ENCODE measurements at places on chromosomes 3 and 15.
A peak's percentile ranks its signal among the peaks of the same experiment; 100 is the strongest.

GRCh38 chr15:41993472-41994170, 21.3 kb upstream of the EHD4 start:
- DNase-seq = no peak

GRCh38 chr3:182702216-182702615, 91.1 kb upstream of the ATP11B start:
- no peak for DNase-seq

- DNase-seq = no peak
Observed at GRCh38 chr15:38559636-38560307, 4.8 kb downstream of the RASGRP1 start.

DNA sequence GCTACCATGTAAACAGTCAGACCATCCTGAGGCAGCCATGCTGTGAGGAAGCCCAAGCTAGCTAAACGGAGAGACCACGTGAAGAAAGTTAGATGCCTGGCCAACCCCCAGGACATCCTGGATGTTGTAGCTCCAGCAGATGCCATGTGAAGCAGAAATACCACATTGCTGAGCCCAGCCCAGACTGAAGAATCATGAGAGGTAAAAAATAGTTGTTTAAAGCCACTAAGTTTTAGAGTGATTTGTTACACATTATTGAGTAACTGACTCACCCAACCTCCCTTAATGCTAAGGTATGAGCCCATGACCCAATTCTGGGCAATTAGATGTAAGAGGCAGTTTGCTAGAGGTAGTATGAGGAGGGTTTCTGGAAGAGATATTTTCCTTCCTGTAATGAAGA, 200.5 kb downstream of the THRB start:
- DNase-seq = no peak

DNA sequence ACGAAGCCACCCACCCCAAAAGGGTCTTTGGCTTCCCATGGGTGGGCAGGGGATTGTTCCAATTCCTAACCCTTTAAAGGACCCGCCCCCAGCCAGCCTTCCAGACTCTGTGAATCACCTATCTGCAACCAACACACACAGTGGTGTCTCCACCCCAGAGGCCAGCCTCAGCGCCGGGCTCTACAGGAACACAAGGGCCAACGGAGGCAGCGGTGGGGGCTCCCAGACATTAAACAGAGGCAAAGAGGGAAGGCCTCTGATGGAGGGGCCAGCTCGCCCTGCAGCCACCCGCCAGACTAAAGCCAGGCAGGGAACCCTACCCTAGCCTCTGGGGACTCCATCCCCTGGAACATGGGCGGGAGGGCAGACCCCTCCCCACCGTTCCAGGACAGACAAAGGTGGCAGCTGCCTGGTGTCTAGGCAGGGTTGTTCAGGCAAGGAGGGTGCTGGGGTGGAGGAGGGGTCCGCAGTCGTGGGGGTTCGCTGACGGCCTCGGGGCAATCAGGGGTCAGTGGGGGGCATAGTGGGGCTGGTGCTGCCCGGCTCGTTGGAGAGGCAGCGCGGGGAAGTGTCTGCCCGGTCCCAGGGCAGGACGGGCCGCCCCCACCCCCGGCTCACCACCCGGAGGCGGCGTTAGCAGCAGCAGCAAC, 448 bp downstream of the SHISA5 start:
- no peak for DNase-seq

- peak; percentile 2 for DNase-seq
Observed at GRCh38 chr15:91660174-91660649, 193.3 kb upstream of the SLCO3A1 start.

DNA sequence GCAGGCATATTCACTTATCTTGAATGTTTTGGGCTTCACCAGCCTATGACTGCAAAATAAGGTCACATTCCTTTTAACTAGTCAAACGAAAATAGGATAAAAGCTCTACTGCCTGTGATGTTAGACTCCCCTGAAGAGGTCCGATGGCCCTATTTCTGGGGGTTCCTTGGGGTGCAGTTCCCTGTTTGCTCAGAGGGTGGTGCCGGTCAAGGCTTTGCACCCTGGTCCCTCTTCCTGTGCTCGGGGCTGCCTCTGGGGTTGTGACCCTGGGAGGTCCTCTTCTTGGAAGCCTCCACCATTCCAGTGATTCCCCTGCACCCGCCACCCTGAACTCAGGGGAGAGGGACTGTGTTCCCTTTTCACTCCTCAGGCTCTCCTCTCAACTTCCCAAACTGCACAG, 86.7 kb upstream of the ANKRD34C start:
- no peak for DNase-seq

- DNase-seq = no peak
Observed at GRCh38 chr15:100772892-100773520, 106.6 kb upstream of the ALDH1A3 start.

- no peak for DNase-seq
Observed at GRCh38 chr15:45468294-45468693, 54.3 kb downstream of the SLC30A4 start.

- no peak for DNase-seq
Observed at GRCh38 chr3:169159726-169160125, 503.8 kb downstream of the MECOM start.

GRCh38 chr15:90478846-90479481, 50.8 kb upstream of the CRTC3 start:
- DNase-seq = peak; percentile 5

DNA sequence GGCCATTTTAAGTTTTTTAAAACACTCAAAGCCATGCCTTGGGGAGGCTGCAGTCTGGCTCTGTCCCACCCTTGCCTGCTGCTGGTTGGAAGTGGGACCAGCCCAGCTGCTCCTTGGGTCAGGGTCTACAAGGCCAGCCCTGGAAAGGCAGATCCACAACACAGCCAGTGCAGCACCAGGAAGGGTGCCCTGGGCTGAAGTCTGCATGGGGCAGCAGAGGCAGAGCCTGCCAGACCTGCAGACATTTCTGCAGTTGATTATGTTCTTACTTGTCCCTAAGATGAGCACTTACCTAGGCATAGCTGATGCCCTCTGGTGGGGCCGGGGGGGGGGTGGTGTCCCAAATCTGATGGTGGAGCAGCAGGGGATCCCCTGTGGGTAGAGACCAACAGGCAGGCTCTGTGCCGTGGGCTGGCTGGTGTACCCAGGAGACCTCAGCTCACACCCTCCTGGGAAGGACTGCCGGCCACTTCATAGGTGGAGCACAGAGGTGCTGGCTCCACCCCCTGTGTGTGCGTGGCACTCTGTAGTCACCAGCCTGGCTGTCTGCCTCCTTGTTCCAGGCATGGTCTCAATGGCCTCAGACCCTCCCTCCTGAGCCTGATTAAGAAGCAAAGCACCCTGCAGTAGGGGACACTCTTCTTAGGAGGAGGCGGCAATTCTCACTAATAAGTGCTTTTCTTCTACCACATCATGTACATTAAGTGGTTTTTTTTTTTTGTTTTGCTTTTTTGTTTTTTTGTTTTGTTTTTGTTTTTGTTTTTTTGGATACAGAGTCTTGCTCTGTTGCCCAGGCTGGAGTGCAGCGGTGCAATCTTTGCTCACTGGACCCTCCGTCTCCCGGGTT, 97.4 kb upstream of the KLF13 start:
- no peak for DNase-seq

DNA sequence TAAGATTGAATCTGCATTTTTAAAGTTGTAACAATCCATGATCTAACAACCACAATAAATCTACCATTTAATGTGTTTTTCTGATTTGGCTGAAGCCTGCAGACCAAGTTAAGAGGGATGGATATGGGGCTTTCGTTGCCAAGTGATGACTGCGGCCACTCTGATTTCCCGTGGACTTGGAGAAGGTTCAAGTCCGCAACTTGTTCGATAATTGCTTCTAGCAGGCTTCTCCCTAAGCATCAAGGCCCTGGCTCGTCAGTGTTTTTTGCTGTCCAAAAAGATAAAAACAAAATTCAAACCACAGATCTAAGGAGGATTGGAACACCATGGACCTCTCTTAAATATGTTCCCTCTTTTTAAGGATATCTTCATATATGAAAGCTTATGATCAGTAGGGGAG, 256.6 kb downstream of the CNTN3 start:
- no peak for DNase-seq

GRCh38 chr3:190517687-190518086, 3.8 kb downstream of the IL1RAP start:
- no peak for DNase-seq

- DNase-seq = no peak
Observed at GRCh38 chr3:113423699-113424098, 17.6 kb downstream of the CFAP44 start.

DNA sequence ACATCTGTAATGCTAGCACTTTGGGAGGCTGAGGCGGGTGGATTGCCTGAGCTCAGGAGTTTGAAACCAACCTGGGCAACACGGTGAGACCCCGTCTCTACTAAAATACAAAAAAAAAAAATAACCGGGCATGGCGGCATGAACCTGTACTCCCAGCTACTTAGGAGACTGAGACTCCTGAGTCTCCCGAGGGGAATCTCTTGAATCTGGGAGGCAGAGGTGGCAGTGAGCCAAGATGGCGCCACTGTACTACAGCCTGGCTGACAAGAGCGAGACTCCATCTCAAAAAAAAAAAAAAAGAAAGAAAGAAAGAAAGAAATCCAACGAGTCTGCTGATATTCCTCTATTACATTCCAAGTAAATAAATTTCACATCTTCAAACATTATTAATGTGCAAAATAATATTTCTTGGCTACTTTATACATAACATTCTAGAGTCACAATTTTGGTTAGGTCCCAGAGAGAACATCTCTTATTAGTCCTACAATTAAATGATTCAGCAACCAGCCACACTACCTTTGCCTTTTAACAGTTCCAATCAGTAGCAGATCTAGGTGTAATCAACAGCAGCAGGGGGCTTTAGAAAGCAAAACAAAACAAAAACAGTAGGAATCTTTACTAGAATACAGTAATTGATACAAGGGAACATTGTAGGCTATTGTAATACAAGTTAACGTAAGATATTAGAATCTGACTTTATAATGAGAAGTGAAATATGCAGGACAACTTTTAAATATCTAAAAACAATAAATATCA, 195.8 kb downstream of the TBC1D5 start:
- no peak for DNase-seq

GRCh38 chr3:181613191-181613590, 98.5 kb upstream of the SOX2 start:
- DNase-seq = no peak

DNA sequence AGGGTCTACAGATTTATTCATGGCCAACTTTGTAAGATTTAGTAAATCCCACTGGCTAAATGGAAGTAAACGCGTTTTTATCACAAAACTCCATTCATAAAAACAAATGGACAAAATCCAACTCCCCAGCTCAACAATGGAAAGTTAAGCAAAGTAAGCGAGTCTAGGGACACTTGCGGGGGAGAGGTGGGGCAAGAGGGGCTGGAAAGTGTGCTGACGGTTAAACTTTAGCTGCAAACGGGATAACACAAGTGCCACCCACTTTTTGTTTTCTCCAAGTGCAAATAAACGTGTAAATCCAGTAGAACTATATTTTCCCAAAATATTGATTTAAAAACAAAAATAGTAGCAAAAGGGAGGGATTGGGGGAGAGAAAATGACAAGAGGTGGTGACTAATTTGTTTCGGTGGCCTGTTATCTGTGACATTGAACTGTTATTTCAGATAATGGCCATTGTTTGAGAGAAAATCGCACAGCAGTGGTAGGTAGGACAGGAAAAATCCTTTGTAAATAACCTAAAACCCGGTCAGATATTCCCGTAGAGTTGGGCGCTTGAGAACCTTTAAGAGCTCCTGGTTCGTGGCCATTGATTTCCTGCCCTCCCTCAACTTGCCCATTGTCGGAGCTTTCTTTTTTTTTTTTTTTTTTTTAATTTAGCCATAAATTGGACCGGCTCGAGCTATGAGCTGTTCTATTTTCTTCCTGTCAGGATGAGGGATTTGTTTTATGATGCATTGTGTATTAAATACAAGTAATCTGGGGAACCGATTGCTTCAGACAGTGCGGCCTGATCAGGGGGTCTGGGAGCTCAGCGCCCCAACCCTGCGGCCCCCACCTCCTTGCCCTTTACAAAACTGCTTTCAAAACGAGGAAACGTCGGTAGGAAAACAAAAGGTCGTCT, 514.8 kb downstream of the MECOM start:
- DNase-seq = no peak

DNA sequence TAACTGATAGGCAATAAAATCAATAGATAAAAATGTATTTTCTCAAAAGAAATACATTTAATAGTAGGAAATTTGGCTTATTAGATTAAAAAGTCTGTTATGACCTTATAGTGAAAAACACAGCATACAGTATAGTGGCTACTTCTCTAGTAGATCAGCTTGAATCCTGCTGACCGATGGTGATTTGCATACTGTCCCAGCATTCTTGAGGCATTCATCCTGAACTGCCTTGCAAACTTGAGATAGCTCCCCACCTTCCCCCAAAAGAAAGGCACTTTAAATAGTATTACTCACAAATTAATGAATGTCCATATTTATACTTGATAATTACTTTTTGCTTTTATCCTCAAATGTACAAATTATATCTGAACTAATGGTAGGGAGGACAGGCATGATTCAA, 6.7 kb downstream of the CHMP2B start:
- DNase-seq = no peak

- DNase-seq = no peak
Observed at GRCh38 chr15:73019601-73020146, 32.6 kb upstream of the NEO1 start.

GRCh38 chr3:17125738-17126442, 241.1 kb downstream of the PLCL2 start:
- no peak for DNase-seq

GRCh38 chr15:41394924-41395323, 7.4 kb downstream of the NDUFAF1 start:
- DNase-seq = no peak

DNA sequence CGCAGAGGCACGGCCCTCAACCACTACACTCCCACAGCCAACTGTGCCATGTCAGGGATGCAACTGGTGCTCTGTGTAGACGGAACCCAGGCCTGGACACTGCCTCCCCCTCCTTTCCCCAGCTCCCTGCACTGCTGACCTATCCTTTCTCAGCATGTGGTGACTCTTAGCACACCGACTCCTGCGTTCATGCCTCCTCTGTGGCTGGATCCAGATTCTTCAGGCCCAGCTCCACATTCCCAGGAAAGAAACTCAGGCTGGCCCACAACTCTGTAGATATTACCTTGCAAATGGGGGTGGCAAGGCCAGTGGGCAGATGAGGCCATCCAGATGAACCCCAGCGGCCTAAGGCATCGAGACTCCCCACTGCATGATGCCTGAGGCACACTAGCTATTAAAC, 272.7 kb downstream of the OCA2 start:
- no peak for DNase-seq

DNA sequence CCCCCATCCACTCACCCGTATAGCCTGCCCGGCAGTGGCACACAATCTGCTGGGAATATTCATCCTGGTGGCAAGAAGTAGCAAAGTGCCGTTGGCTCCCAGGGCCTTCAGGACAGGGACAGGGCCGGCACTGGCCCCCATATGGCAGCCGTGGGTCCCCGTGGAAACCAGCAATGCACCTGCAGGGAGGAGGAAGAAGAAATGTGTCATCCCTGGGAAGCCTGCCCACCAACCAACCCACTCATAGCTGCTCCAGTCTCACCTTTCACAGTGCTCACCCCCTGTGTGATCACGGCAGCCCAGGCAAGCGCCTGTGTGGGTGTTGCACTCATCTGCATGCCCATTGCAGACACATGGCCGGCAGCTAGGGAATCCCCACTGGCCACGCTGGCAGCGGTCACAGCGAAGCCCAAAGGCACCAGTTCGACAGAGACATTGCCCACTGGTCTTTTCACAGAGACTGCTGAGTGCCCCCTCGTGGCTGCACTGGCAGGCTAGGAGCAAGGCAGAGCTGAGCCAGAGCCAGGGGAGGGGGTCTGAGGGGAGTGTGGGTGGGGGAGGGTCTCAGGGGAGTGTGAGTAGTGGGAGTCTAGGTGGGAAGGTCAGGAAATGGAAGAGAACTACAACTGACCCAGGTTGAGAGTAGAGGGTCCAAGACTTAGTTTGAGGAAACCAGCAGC, 4.5 kb upstream of the USP19 start:
- DNase-seq = no peak

GRCh38 chr3:10845839-10846656, 30.0 kb downstream of the SLC6A11 start:
- DNase-seq = no peak
